AG09309 (cell line): ENCODE measurements at places on chromosomes 1 and 21.

DNA sequence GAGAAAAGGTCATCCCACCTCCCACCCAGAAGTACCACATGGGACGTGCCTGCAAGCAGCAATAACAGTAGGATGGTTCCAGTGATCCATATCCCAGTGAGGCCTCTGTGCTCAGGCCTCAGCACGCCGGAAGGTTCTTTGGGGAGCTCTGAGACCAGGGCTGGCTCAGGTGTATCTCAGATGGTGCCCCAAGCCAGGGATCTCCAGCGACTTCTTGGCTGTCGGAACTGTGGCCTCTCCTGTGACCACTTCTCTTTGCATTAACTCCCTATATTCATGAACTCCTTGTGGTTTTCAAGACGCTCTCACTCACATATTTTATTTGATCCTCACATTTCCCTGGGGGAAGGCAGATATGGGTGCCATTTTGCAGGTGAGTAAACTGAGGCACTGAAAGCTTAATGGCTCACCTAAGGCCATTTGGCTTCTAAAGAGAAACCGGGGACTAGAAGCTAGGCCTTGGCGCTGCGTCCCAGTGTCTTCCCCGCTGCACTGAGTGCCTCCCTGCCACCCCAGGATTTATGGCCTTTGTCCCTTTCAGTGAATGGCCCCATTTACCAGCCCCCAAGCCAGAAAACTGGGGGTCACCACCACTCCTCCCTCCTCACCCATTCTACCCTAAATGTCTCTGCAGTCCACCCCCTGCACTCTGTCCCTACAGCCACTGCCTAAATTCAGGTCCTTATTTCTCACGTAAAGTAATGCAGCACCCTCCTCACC, 101.9 kb downstream of the CCDC185 start:
- no peak for DNase-seq

- DNase-seq, result no peak
Observed at GRCh38 chr21:33770542-33770941, 128.2 kb downstream of the ITSN1 start.

DNA sequence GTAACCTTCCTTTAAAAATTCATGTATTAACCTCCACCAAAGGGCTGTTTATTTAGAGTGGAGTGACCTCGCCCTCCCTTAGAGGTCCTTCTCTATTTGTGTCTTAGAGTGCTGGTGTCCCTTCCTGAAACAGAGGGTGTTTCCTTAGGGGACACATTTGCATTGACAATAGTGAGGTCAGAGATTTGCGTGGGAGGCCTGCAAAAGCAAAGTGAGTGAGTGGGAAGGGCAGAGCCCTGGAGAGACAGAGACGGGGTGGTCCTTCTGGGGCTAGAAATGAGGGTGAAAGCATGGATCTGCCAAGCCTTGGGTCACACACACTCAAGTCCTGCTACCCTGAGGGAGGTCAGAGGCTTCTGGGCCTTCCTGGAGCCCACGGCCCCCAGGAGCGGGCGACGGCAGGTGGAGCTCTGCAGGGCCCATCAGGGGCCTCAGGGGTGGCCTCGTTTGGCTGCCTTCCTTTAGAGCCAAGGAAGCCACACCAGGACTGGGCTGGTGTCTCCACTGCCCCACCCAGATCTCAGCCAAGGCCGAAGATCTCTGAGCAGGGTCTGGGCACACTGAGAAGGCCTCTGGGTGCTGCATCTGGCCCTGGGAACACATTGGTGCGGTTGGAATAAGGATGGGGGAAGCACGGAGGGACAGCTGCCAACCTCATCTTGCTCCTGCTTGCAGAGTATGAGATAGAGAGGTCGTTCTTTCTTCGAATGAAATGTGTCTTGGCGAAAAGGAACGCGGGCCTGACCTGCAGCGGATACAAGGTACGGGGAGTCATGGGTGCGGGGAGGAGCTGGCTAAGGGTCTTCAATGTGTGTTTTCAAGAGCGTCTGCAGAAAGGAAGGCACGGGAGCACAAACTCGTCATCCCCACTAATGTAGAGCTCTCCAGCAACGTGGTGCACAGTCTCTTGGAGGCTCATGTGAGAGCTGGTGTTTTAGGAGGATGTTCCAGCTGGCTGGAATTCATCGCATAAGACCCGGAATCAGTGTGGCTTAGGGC, 23.8 kb downstream of the SIM2 start:
- DNase-seq, result no peak

GRCh38 chr1:215243345-215244054, 161.0 kb downstream of the KCNK2 start:
- DNase-seq, result no peak

GRCh38 chr21:38950435-38951094, 144.8 kb downstream of the ETS2 start:
- peak; percentile 53 for DNase-seq

GRCh38 chr1:74593887-74594866, 79.4 kb downstream of the ERICH3 start:
- DNase-seq, result no peak
